ENCODE measurements at places on chromosomes 7 and 10.

DNA sequence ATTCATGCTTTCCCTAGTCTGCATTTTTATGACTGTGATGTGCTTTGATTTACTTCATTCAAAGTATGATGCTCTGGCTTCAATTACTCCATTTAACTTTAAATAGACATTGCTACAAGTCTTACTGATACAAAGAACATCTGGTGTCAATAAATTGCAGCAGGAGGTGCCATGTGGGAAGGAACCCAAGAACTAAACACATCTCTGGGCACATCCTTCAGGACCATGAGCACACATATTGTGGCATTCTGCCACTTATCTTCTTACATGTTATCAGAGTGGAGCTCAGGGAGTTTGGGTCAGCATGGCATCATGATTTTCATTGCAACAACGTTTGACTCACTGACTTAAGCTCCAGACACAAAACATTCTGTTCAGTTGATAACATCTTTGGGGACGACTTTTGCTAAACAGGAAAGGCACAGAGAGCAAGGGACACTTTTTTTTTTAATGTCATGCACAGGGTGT, 227.0 kb downstream of the DKK1 start:
- no peak for DNase-seq

GRCh38 chr7:18570890-18571478, 75.4 kb downstream of the HDAC9 start:
- peak; percentile 69 for DNase-seq

- DNase-seq: no peak
Observed at GRCh38 chr7:34083440-34083839, 178.1 kb downstream of the BMPER start.

GRCh38 chr7:73345951-73346350, 18.0 kb downstream of the FKBP6 start:
- no peak for DNase-seq

DNA sequence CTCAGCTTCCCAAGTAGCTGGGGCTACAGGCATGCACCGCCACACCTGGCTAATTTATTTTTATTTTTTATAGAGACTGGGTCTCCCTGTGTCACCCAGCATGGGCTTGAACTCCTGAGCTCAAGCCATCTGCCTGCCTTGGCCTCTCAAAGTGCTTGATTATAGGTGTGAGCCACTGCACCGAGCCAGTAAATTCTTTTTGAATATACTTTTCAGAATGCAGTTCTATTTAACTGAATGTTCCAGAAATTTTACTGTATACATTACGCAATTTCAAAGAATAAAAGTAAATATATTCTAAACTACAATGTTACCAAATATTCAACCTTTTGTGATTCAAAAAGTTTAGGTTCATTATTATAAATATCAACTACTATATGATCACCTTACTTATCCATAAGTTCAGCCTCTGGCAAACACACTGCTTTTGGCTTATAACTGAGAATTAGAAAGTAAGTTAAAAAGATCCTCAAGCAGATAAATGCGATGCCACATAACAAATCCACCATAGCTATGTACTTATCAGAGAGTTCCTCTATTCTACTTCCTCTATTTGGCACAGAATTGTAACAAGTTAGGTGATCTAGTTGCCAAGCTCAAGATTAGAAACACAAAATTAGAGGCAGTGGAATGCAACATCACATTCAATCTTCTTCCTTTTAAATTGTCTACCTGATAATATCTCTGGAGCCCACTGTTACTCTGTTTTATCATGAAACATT, 118.2 kb downstream of the ANK3 start:
- DNase-seq: no peak

- no peak for DNase-seq
Observed at GRCh38 chr10:71074176-71074755, 138.1 kb upstream of the UNC5B start.

DNA sequence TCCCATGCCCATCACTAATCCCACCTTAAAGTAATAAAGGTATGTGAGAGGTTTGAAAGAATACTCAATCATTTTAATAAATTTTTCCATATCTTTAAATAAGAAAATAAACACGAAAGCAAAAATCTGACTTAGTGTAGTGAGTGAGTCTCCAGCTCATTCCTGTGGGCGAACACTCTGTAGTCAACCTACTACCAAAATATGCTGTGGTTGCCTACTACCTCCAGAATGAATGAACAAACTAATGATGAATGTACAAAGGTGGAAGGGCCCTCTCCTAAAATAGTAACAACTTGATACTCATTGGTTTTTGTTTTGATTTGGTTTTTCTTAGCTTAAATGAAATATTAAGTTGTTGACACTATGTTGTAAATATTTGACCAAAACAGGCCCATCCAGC, 195.5 kb upstream of the HPS1 start:
- DNase-seq: no peak

- no peak for DNase-seq
Observed at GRCh38 chr7:22207724-22208225, 149.2 kb downstream of the RAPGEF5 start.

- no peak for DNase-seq
Observed at GRCh38 chr7:76380623-76380966, 21.8 kb upstream of the YWHAG start.

DNA sequence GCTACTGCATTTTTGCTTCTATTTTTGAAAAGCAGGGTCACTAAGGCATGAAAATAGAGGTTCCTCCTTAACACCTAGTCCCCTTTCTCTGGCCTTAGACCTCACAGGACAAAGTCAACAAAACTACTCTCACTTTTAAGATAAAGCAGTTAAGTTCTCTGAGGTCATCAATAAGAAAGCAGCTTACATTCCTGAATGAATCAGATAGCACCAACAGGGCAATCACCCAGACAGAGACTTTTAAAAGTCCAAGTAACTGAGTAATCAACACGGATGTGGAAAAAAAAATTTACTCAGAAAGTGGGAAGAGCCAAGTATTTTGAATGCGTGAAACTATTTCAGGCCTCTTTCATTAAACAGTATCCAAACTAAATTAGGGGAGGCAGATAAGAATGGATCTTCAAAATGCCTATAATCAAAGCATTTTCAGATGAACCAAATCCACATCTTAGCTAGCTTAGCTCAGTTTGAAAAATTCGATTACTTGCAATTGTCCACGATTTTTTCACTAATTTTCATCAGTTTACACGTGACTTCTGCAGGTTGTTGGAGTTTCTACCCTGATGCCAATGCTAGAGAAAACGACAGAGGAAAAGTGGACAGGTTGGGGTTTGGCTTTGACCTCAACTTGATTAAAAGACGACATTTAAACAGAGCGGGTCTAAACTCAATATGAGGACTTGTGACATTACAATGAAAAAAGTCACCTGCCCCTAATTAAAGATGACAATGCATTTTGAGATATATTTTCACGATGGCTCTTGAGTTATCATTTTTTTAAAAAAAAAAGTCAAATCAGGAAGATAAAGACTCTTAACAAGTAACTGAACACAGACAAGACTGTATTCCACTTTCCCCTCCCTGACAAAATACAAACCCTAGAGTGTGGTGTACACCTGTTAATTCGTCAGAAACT, 1.6 kb downstream of the BEND7 start:
- DNase-seq: no peak

DNA sequence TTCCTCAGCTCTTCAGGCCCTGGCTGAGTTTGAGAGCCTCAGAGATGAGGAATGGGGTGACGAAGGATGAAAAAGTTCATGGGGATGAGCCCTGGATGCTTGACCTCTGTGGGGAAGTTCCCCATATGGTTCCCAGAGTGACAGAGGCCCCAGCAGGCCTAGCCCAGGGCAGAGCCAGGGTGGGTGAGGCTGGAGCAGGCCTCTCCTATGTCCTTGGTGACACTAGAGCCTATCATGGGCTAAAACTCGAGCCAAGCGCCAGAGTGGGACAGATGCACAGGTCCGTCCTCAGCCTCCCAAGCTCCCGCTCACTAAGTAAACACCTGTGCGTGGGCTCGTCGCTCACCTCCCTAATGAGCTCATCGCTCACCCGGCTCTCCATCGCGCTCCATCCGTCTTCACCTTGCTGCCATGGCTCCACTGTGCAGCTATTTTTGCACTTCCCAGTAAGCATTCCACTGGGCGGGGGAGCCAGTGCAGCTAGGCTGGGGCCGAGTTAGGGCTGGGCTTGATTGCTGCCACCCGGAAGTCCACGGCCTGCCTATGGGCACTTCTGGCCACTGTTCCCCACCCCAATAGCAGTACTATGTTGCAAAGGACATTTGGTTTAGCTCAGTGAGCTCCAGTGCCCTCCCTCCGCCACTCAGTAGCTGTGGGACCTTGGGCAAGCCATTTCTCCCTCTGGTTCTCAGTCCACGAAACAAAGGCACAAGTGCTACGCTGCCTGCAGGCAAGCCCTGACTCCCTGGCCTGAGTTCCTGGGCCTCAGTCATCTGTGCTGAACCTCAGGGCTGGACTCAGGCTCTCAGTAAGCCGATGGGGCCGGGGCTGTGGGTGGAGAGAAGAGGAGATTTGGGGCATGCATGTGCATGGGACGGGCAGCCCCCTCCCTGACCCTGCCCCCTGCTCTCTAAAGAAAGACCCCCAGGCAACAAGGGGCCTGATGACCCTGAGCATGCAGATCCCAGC, 117.3 kb upstream of the PCBD1 start:
- no peak for DNase-seq

DNA sequence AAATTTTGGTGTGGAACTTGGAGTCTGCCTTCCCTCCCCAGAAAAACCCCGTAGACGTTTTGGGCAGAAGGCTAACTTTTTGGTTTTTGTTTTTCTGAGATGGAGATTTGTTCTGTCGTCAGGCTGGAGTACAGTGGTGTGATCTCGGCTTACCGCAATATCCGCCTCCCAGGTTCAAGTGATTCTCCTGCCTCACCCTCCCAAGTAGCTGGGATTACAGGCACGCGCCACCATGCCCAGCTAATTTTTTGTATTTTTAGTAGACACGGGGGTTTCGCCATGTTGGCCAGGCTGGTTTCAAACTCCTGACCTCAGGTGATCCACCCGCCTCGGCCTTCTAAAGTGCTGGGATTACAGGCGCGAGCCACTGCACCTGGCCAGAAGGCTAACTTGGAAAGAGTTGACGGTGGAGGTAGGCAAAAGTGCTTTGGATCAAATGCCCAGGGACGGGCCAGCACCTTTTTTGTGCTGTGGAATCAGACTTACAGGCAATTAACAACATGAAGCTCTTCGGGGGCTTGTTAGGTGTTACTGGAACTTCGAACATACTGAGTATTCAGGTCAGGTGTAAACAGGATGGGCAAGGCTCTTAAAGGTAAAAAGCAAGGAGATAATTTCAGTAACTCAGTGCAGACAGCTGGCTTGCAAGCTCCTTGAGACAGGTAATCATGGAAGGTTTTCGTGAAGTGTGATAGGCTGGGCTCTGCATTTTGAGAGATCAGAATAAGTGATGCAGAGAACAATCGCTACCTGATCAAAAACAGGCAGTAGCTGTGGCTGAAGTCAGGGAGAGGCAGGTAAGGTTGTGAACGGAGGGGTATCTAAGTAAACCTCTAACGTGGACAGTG, 1.8 kb downstream of the PPP1R35 start:
- no peak for DNase-seq

- DNase-seq: no peak
Observed at GRCh38 chr10:28295336-28295735, 7.5 kb downstream of the MPP7 start.

DNA sequence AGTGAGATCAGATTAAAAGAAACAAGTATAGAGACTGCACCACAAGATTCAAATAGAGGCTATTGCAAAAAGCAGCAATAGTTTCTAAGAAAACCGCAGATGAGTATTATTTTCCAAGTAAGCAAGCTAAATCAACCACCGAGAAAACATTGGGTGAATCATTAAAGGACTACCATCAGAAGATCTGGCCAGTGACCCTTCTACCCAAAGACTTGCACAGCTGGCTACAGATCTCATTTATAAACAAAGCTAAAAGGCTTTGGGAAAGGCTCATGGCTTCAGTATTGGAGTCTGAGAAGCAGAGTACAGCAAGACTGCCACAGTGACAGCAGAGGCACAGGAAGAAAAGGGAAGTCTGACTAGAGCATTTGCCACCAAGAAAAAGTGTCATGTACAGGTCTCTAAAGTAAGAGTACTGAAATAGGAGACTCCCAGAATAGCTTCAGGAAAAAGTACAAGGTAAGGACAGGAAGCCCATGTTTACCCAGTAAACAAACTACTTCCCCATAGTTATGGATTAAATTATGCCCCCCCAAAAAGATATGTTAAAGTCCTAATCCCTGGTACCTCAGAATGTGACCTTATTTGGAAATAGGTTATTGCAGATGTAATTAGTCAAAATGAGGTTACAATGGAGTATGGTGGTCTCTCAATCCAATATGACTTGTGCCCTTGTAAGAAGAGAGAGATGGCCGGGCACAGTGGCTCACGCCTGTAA, 19.0 kb downstream of the STEAP1 start:
- DNase-seq: no peak

DNA sequence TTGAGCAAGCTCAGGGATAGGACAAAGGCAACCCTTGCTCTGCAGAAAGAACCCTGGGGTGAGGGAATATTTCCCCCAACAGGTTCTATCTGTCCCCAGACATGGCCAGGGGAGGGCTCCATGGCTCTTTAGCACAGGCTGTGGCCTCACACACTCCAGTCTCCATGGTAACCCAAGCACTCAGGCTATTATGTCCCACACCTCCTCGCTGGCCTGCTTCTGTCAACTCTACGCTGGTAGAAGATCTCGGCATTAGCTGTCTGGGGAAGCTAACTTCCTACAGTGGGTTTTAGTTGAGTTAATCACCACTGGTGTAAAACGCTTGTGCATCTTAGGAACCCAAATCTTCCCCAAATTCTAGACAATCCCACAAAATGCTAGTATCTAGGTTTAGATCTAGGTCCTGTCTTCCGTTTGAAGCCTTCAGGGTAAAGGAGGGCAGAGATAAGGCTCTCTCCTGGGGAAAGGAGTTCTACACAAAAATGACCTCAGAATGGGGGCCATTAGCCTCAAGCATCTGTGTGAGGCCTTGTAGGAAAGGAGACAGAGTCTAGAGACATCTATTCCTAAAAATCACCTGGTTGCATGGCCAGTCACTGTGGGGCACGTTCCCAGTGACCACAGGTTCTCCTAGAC, 36.7 kb upstream of the SLIT1 start:
- DNase-seq: peak; percentile 38

GRCh38 chr10:5105626-5106025, 11.4 kb downstream of the AKR1C3 start:
- DNase-seq: no peak

DNA sequence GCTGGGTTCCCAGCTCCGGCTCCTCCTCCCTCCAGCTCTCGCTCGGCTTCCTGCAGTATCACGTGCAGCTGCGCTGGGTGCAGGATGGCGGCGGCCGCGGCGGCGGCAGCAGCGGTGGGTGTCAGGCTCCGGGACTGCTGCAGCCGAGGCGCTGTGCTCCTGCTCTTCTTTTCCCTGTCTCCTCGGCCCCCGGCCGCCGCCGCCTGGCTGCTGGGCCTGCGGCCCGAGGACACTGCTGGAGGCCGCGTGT, at the start of gene CNNM1:
CNNM1 (plus strand) TSS at position 53 of the 250 bp plus-strand sequence; CDS start at position 85, 32 bp downstream.
- no peak for DNase-seq

- no peak for DNase-seq
Observed at GRCh38 chr10:101690461-101690860, 4.5 kb downstream of the FBXW4 start.

DNA sequence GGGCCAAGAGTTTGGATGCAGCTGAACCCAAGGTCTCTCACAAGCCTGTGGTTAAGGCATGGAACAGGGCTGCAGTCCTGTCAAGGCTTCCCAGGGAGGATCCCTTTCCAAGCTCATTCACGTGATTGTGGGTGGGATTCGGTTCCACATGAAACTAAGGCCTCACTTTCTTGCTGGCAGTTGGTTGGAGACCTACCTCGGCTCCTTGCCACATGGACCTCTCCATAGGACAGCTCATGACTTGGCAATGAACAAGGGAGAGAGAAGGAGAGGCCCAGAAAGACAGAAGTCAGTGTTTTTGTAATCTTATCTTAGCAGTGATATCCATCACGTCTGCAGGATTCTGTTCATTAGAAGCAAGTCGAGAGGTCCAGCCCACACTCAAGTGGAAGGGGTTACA, 583.8 kb downstream of the LRMDA start:
- DNase-seq: no peak

GRCh38 chr10:69567920-69568319, 5.3 kb downstream of the NEUROG3 start:
- no peak for DNase-seq
